Stimulated activated CD4-positive, alpha-beta T cell treated with anti-CD3 and anti-CD28 coated beads, Interleukin-1b, Interleukin-23, amount 100 ng/mL, for 24 hours (primary cell): ENCODE measurements at places on chromosomes 1 and 21.

DNA sequence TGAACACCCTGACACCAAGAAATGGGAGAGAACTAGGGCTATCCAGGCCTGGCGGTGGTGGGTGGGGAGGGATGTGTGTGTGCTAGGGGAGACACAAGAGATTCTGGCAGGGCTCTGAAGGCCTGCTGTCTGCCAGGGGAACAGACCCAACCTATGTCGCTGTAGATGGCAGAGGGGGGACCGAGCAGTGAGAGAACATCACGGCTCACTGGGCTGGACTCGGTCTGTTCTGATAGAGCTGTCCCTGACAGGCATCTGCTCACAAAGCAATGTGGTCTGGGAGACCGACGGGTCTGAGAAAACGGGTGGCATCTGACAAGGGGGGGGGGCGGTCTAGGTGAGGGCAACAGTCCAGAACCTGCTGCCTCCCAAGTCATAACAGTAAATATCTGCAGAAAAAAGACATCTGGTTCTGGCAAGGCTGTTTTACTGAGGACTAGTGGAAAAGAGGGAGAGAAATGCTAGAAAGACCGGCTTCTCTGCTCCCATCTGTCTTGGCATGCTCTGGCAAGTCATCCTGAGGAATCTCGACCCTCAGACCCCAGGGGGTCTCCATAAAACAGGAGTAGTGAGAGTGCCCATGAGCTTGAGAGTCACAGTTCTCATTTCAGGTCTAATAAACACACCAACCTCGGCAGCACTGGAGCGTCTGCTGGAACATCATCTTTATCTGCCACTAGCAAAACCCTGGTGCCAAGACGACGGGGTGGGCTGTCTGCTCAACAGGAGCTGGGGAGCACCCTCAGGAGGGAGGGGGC, 36.5 kb downstream of the SLC66A1 start:
- no peak for DNase-seq

DNA sequence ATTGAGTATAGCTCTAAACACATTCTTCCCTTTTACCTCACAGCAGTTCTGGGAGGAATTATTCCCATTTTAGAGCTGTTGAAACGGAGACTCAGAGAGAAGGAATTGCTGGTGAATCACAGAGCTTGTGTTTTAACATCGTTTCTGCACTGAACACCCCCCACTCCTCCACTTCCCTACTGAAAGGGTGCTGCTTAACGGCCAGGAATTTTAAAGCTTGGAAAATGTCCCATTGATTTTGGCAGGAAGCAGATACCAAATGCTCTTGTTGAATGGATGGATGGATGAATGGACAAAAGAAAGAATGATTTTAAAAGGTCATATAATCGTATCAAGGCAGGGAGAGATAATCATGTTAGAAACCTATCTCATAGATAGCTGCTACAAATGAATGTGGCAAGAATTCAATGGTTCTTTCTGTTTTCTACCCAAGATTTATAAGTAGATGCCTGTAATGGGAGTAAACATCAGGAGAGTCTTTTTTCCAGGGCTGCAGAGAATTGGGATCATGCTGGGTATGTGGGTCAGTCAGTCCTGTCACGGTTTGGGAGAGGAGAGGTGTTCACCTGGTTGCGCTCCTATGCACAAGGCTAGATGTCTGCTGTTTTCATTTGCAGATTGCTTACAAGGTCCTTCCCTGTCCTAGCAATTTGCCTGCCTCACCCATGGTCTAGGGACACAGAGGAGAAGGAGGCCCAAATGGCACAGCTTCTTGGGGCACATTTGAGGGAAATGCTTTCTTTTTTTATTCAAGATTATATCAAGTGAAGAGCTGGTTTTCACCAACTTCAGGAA, 19.0 kb downstream of the FAM163A start:
- DNase-seq, result no peak

DNA sequence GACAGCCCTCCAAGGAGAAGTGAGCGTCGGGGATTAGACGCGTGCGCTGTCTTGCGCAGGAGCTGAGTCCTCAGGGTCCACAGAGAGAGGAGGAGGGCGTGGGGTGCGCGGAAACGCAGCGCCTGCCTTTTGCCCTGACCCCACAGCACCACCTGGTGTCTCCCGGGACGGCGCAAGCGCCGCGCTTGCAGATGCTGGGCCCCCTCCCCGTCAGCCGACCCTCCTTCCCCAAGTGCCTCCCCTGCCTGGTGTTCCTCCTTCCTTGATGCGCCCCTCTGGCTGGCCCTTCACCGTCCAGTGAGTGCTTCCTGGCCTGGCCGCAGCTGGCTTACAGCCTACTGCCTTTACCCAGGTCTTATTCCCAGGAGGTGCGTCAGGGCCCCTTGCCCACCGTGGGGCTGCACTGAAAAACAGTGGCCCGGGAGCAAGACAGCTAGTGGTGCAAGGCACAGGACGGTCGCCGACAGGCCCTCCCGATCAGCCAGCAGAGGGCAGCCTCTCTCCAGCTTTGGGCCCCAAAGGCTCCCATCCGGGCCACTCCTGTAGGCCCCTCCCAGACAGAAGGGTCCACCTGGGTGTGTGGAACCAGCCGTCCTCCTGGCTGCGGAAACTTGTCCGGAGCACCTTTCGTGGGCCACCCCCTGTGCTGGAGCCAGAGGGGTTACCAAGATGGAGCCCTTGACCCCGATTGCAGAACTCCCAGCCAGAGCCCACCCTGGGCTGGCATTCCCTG, 12.9 kb upstream of the PHLDA3 start:
- DNase-seq, result peak; percentile 70

DNA sequence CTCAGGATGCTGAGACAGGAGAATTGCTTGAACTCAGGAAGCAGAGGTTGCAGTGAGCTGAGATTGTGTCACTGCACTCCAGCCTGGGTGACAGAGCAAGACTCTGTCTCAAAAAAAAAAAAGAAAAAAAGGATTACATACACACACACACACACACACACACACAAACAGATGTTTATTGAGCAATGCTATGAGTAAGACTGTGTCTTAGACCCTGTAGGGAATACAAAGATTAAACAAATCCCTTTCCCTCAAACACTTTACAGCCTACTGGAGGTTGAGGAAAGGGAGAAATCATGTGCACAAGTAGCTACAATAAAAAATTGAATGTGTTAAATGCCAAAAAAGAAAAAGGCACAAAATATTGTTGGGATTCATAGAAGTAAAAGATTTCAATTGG, 58.1 kb downstream of the RPAP2 start:
- DNase-seq, result no peak

- DNase-seq, result no peak
These were observed 159.7 kb downstream of the PCNX2 start for GRCh38 chr1:233135833-233136232.

DNA sequence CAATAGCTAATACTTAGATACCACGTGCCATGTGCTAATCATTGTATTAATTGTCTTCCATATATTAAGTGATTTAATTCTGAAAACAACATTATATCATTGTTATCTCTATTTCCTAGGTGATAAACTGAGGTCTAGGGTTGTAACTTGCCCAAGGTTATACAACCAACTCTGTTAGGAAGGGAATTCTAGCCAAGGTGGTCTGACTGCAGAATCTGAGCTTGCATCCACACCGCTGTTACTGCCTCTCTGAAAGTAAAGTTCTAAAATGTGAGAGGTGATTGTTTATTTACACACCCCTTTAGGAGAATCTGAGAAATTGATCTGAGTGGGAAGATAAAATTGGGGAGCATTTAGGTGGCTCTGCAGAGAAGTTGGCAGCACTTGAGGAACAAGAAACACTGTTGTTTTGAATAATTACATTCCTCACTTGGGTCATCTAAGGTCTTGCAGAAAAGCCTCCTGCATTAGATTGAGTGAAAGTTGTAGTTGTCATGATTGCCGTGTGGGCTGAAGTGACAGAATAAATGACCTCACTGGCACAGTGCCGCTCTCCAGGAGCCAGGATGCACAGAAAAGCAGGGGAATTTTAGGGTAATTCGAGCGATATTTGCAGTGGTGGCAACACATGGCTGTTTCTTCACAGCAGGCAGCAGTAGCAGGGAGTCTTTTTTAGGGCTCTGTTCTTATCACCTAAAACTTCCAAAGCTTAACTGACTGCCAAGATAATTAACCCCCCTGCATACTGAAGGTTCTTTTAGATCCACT, 121.7 kb downstream of the ADGRL4 start:
- no peak for DNase-seq

GRCh38 chr1:13707164-13707563, 7.2 kb downstream of the PRDM2 start:
- no peak for DNase-seq

DNA sequence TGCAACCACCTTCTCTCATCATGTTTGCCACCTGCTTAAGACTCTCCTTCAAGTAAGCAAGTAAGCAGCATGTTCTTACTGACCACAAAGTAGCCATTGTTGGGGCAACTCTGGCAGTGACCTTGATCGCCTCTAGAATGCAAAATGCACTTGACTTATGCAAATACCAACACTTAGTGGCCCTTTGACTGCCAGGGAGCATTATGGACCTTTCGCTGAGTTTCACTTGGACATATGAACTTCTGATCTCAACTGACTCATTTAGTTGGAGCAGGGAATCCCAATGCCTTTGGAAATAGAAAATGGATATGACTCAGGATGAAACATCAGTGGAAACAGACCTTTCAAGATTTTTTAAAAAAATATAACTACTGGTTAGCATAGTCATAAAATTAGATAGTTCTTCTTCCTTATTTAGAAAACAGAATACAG, 6.1 kb upstream of the PLA2G5 start:
- no peak for DNase-seq

DNA sequence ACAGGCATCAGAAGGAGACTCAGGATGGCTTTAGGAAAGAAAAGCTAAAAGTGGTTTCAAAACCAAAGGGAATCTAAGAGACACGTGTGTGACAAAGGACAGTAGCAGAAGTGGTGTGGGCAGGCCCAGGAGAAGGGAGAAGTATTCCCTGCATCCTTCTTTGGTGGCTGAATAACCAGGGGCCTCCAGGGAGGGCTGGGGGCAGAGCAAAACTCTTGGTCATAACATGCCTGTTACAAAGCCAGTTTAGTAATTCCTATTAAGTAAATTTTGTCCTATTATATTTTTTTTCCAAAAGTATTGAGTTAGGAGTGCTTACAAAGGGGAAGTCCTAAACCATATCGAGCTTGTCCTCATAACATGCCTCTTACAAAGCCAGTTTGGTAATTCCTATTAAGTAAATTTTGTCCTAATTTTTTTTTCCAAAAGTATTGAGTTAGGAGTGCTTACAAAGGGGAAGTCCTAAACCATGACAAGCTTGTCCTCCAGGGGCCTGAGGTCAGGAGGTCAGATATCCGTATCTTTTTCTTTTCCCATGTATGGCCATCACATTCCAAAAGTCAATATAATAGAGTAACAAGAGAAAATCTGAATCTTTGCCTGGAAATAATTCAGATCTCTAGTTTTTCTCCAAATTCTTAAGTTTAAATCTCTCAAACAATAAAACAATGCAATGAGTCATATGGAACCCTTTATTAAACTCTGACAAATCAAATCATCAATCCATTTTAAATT, 509.2 kb downstream of the LTN1 start:
- DNase-seq, result no peak

GRCh38 chr21:41760411-41760810, 6.4 kb downstream of the RIPK4 start:
- DNase-seq, result no peak

GRCh38 chr1:226882631-226883409, 12.4 kb downstream of the PSEN2 start:
- no peak for DNase-seq

- DNase-seq, result no peak
These were observed 436.4 kb downstream of the LRRIQ3 start for GRCh38 chr1:73761559-73761958.

GRCh38 chr1:50986653-50987052, 16.6 kb downstream of the CDKN2C start:
- no peak for DNase-seq

GRCh38 chr1:43818691-43819090, 111.4 kb downstream of the ST3GAL3 start:
- DNase-seq, result no peak

GRCh38 chr1:182317611-182318161, 73.9 kb downstream of the GLUL start:
- no peak for DNase-seq

GRCh38 chr1:4219826-4220225, 319.8 kb upstream of the C1orf174 start:
- DNase-seq, result no peak

DNA sequence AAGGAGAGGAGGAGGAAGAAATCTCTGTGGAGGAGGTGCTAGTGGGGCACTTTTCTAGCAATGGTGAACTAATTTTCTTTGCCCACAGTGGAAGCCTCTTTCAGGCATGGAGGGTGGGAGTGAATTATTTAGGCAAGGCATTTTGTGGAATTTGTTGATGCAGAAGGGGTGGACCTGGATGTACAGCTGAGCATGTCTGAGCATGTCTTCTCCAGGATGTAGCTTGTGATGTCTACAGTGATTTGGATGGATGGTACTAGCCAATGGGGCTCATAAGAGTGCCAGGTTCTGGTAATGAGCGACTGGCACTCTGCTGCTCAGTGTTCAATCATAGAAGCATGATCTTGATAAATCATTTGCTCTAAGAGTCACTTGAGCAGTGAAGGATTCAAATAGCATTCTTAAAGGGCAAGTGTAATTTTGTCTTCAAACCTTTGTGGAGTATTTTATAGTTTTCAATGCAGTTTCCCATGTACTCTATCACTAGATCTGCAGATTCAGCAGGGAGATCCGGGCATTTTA, 153.9 kb upstream of the LMO4 start:
- DNase-seq, result no peak

- no peak for DNase-seq
These were observed 108.0 kb downstream of the SGIP1 start for GRCh38 chr1:66641891-66642473.

GRCh38 chr1:200075938-200076546, 48.5 kb downstream of the NR5A2 start:
- DNase-seq, result no peak

DNA sequence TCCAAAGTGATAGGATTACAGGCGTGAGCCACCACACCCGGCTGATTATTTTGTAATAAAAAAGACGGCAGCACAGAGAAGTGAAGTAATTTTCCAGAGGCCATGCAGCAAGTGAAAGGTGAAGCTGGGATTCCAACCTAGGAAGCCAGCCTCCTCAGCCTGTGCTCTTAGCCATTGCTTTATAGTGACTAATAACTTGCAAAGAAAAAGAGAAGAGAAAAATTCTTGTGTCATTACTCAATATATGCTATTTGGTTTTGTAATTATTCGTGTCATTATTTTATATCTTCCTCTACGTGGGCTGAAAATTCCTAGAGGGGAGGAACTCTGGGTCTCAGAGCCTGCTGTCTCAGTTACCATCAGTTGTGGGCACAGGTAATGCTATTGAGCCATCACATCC, 1.6 kb upstream of the IER5 start:
- DNase-seq, result no peak

GRCh38 chr1:54245501-54245900, 45.5 kb downstream of the MRPL37 start:
- no peak for DNase-seq
